Caco-2 (cell line): ENCODE measurements at places on chromosomes 3 and 15.

DNA sequence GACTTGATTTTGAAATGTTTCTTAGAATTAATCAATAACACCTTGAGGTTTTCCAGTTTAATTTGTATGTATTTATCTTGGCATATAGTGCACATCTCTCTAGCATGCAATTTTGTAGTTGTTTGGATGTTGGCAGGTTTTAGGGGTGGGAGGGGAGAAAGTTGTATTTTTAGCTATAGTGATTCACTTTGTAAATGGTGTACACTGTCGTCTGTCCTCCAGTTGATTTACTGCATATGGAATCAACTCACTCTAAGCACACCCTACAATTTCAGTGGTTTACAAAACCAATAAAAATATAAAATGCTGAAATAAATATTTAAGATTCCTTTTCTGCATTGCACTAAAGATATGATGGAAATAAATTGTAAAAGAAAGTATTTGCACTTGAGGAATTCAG is 199.1 kb downstream of the CDIN1 start:
- H3K27ac ChIP-seq = no peak overlapping the region
- DNase-seq = no peak
- H3K4me3 ChIP-seq = no peak overlapping the region
- H3K4me1 ChIP-seq = no peaks in the 10 kb centered on the region
- no peaks in the 10 kb centered on the region for H3K36me3 ChIP-seq
- no peaks in the 10 kb centered on the region for H3K27me3 ChIP-seq

GRCh38 chr3:29896856-29897255 is 616.0 kb downstream of the RBMS3 start:
- no peaks in the 10 kb centered on the region for H3K4me1 ChIP-seq
- no peak overlapping the region for H3K27ac ChIP-seq
- H3K4me3 ChIP-seq = no peak overlapping the region
- no peaks in the 10 kb centered on the region for H3K36me3 ChIP-seq

DNA sequence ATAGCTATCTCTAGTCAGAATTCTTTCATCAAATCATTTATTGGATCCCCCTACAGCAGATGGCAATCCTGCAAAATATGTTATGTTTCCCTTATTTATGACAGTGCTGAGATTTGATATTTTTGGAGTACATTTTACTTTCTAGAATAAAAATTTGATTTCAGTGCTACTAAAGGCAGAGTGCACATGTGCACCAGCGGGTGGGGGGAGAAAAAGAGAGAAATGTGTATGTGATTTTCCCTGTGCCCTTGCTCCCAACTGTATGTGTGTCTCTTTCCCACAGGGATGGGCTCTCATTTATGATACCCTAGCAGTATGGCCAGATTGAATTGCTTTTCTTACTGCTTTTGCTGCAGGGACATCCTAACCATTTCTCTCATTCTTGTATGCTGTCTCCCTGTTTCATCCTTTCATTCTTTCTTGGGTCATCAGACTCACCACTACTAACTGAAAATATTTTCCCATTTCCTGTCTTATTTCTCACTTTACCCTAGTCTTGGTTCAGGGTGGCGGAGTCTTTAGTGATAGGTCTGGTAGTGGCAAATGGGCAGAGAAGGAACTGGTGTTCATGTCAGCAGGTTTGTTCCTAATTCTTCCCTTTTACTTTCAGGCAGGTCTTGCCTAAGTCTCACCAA is 140.7 kb downstream of the TCF12 start:
- no peak overlapping the region for H3K27ac ChIP-seq
- H3K36me3 ChIP-seq = no peaks in the 10 kb centered on the region
- no peak overlapping the region for H3K4me3 ChIP-seq
- DNase-seq = no peak
- no peaks in the 10 kb centered on the region for H3K27me3 ChIP-seq
- no peaks in the 10 kb centered on the region for H3K4me1 ChIP-seq

DNA sequence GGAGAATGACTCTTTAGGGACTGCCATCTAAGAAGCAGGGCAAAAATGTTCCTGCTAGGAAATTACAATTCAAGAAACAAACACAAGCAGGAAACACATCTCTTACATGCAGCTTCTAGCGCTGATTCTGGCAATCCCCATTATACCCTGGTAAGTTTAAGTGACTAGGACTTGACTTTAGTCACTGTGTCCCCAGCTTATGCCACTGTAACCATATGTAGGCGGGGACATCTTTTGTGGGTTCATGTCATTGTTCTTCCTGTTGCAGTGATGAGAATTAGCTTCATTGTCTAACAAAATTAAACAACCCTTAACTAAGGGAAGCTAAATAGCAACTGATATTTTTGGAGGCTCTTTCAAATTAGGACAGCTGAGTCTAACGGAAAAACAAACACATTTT is 17.9 kb upstream of the FAM81A start:
- H3K27me3 ChIP-seq = no peaks in the 10 kb centered on the region
- DNase-seq = no peak
- no peaks in the 10 kb centered on the region for H3K4me1 ChIP-seq

DNA sequence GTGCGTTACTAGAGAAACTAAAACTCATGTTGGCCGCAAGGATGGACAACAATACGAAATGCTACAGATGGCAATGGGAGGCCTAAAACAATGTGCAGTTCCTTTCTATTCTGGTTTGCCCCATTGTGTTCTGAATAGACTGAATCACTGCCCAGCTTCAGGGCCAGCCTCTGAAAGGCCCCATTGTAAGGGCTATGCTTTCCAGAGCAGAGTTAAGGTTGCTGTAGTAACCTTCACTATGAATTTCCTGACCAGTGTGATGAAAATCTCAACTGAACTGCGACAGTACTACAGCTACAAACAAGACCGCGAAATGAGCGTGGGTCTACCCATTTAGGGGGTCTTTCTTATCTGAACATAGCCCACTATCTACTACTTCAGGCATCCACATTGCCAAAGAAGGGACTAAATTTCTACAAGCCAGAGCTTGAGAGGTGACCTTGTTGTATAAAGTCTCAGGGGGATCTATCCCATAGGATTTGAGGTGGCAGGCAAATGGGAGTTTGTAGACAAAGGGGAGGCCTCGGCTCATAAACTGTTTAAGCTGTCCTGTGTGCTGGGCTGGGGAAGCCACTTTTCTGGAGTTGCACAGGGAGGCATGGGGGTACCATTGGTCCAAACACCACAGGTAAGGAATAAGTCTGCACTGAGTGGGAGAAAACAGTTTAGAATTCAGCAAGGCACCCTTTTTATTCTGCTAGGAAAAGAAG is 80.1 kb downstream of the MYO1E start:
- H3K36me3 ChIP-seq = no peaks in the 10 kb centered on the region
- no peak overlapping the region for H3K4me3 ChIP-seq
- H3K4me1 ChIP-seq = peaks cover 20% of the 10 kb centered on the region
- H3K27ac ChIP-seq = no peak overlapping the region

GRCh38 chr15:76935620-76936019 is 4.1 kb downstream of the RCN2 start:
- H3K4me3 ChIP-seq = no peak overlapping the region
- H3K27ac ChIP-seq = no peak overlapping the region
- no peak for DNase-seq
- no peaks in the 10 kb centered on the region for H3K36me3 ChIP-seq
- H3K27me3 ChIP-seq = no peaks in the 10 kb centered on the region
- peaks cover 3% of the 10 kb centered on the region; the same call in 1 of the 2 replicates for H3K4me1 ChIP-seq

DNA sequence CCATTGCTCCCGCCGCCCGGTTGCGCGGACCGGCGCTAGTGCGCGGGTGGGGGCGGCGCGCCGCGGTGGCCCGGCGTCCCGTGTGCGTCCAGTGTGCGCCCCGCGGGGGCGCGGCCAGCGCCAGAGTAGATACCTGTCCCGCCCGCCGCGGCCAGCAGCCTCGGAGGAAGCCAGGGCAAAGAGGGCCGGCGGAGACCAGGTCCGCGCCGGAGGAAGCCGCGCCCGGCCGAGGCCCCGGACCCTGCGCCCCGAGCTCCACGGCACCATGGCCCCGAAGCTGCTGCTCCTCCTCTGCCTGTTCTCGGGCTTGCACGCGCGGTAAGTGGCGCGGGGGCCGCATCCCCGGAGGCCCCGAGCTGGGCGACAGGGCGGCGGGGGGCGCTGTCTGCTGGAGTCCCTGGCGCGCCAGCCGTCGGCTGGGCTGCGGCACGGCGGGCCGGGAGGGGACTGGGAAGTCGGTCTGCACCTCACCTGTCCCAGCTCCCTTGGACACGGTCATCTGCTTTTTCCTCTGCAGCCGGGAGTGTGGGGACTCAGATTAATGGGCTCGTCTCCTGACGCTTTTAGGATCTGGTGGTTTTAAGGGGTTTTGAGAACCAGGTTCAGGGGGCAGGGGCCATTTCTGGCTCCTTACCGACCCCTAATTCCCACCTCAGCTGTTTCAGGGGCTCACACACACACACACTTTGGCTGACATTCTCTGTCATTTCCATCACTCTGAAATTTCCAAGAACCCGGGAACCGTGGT is 464 bp downstream of the GABRG3 start:
- no peaks in the 10 kb centered on the region for H3K27me3 ChIP-seq
- no peak overlapping the region for H3K27ac ChIP-seq
- no peaks in the 10 kb centered on the region for H3K4me1 ChIP-seq
- DNase-seq = no peak
- H3K36me3 ChIP-seq = no peaks in the 10 kb centered on the region

DNA sequence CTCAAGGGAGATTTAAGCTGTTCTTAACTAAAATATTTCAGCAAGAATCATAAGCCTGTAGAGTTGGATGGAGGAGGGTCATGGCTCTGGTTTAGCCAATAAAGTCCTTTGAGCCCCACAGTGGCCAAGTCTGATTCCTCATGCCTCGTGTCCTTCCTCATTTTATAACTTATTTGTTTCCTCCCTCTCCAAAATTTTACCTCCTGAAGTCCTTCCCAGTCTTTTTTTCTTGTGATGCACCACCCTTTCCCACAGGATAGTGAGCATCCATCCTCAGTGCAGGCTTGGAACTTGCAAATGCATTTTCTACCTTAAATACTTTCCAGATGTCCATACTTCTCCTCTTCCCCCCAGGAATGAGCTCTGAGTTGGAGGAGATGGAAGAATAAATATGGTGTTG is 162.7 kb upstream of the AGTR1 start:
- H3K27ac ChIP-seq = peak overlapping the region; percentile 83
- DNase-seq = no peak
- H3K4me1 ChIP-seq = peaks cover 18% of the 10 kb centered on the region
- no peaks in the 10 kb centered on the region for H3K27me3 ChIP-seq
- no peak overlapping the region for H3K4me3 ChIP-seq

DNA sequence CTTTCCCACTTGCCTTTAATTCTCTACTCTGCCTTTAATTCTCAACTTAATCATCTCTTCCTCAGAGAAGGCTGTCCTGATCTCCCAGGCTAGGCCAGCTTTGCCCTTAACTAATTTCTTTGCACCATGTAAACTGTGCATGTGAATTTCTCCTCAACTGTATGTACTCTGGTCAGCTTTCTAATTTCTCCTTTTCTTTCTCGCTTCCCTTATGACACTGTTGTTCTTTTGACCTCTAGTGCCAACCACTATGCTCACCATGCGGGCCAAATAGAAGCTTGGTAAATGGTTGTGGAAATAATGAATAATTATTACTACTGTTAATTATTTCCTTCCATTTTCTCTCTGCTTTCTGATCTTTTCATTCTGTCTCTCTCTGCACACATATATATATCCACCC is 269.0 kb upstream of the CRBN start:
- H3K36me3 ChIP-seq = no peaks in the 10 kb centered on the region
- H3K27me3 ChIP-seq = no peaks in the 10 kb centered on the region
- peaks cover 16% of the 10 kb centered on the region for H3K4me1 ChIP-seq
- no peak overlapping the region for H3K4me3 ChIP-seq
- peak overlapping the region; percentile 61 for H3K27ac ChIP-seq

DNA sequence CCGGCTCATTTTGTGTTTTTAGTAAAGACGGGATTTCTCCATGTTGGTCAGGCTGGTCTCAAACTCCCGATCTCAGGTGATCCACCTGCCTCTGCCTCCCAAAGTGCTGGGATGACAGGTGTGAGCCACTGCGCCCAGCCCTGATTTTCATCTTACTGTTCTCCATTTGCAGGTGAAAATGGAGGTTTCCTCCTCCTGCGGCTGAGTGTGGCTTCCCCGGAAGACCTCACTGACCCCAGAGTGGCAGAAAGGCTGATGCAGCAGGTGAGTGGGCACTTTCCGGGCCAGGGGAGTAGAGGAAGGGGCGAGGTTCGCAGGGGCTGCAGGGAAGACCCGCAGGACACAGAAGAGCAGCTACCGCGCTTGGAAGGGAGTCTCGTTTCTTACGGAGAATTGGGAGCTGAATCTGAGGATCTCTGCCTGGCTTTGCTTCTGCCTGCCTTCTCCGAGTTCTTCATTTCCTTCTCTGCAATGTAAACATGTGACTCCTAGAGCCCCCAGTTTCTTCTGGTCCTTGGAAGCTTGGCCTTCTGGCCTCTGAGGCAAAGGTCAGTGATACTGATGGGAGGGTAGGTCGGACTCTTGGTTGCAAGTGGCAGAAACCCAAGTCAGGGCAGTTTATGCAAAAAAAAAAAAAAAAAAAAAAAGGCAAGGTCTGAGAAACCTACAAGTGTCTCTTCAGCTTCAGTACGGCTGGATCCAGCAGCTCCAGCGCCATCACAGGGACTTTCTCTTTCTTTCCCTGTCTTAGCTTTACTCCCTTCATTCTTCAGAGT is 8.9 kb downstream of the MUC20 start:
- H3K4me1 ChIP-seq = 0 out of 2 replicates have a peak, but pooled peaks cover 4% of the 10 kb centered on the region
- H3K27me3 ChIP-seq = no peaks in the 10 kb centered on the region
- no peak for DNase-seq
- H3K27ac ChIP-seq = no peak overlapping the region

DNA sequence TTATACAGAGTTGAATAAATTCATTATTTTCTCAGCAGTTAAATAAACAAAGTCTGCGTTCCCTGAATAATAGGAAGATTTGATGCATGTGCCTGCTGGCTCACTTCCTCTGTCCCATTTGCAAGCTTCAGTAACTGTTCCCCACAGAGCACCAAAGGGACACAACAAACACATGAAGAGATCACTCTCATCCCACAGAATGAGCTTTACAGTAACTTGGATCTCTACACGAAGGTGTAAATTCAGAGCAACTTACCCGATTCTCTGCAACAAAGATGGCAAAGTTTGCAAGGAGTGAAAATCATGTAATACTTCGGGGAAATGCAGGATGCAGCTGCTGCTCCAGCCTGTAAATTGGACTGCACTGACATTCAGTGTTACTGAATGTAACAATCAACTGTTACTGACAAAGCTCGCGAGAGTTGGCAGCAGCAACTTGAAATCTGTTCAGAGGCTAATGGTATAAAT is at the start of gene BCHE:
TSS of gene BCHE (minus strand) at position 366 of the 468 bp plus-strand sequence. CDS start 6,390 bp downstream, outside the sequence.
- H3K4me1 ChIP-seq = no peaks in the 10 kb centered on the region
- H3K36me3 ChIP-seq = no peaks in the 10 kb centered on the region
- H3K27ac ChIP-seq = no peak within 1 kb of the TSS

GRCh38 chr3:130377960-130378676 is 32.6 kb downstream of the COL6A5 start:
- H3K4me3 ChIP-seq = no peak overlapping the region
- H3K4me1 ChIP-seq = no peaks in the 10 kb centered on the region
- H3K36me3 ChIP-seq = no peaks in the 10 kb centered on the region
- no peak overlapping the region for H3K27ac ChIP-seq
- DNase-seq = no peak

DNA sequence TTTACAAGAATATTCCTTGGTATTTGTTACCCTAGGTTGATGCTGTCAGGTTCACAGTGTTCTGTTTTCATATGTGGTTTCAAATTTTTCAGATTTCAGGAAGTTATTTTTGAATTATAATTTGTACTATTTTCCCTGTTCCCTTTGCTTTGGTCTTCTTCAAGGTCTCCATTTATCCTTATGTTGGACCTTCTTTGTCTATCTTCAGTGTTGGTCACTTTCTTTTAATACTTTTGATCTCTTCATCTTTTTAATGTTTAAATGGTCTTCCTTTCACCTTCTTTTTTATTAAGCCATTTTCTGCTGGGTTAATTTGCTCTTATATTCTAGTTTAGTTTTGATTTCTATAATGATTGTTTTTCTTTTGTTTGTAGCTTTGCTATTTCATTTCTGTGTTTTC is 61.3 kb downstream of the KLHL25 start:
- H3K27me3 ChIP-seq = no peaks in the 10 kb centered on the region
- no peak for DNase-seq
- peaks cover 2% of the 10 kb centered on the region for H3K36me3 ChIP-seq
- H3K4me1 ChIP-seq = no peaks in the 10 kb centered on the region
- H3K27ac ChIP-seq = no peak overlapping the region
